ENCODE measurements at places on chromosomes 6 and 20.
A peak's percentile ranks its signal among the peaks of the same experiment; 100 is the strongest.

- DNase-seq, result no peak
Measured at GRCh38 chr20:2814587-2815051, at the start of gene C20orf141. Gene C20orf141 (plus strand): TSS chr20:2814987. CDS start chr20:2815185, 198 bp downstream.

DNA sequence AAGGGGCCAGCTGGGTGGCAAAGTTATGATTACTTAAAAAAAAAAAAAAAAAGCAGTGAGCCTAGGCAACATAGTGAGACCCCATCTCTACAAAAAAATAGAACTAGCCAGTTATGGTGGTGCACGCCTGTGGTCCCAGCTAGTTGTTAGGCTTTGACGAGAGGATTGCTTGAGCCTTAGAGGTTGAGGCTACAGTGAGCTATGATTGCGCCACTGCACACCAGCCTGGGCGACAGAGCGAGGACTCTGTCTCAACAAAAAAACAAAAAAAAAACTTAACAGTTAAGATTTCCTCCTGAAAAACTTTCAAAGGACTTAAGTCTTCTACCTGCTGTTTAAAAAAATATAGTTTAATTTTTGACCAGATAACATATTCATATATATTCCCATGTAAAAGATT is 2.4 kb downstream of the GTSF1L start:
- no peak for DNase-seq

GRCh38 chr20:10201321-10201870 is 17.2 kb upstream of the SNAP25 start:
- no peak for DNase-seq

DNA sequence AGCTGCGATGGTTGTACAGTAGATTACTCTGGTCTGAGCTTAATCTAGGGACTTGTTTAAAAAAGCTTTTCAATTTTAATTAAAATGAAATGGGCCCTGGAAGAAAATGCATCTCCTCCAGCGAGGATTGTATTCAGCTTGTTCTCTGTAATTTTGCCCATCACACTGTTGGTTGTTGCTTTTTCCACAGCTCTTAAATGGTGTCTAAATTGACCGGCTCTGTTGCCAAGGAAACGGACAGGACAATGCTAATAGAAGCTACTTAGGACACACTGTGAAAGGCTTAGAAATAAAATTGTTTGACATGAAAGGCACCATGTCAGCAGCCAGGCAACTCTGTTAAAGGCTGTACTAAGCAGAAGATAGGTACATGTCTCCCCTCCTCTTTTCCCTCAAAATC is 116.7 kb upstream of the NRSN1 start:
- no peak for DNase-seq

DNA sequence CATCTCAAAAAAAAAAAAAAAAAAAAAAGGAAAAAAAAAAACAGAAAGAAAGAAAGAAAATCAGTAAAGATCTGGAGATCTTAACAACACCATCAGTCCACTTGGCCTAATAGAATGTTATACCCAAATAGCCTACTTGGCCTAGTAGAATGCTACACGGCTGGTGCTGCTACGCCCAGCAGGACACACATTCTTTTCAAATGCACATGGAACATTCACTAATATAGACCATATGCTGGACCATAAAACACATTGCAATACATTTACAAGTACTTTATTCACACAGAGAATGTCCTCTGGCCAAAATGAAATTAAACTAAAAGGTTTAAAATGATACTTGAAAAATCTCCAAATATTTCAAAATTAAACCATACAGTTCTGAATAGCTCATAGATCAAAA is 80.0 kb upstream of the TNFAIP3 start:
- DNase-seq, result no peak

- DNase-seq, result peak; percentile 20
Measured at GRCh38 chr6:158213925-158214674, 46.0 kb downstream of the GTF2H5 start.

DNA sequence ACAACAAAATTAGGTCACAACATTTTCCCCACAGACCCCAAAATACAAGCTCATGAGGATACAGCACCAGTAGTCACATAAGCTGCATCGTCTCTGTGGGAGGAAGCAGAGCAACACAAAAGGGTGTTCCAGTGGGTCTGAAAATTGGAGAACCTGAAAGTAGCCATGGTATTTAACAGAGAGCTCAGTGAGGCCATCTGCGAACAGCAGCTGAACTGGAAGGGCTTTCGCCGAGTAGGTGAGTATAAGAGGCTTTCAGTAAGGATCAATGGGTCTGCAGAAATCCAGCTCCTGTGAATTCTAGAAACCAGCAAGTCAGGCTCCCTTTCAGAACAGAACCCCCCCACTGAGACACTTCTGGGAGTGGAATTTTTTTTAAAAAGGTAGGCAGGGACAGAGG is 120.0 kb upstream of the RREB1 start:
- no peak for DNase-seq

DNA sequence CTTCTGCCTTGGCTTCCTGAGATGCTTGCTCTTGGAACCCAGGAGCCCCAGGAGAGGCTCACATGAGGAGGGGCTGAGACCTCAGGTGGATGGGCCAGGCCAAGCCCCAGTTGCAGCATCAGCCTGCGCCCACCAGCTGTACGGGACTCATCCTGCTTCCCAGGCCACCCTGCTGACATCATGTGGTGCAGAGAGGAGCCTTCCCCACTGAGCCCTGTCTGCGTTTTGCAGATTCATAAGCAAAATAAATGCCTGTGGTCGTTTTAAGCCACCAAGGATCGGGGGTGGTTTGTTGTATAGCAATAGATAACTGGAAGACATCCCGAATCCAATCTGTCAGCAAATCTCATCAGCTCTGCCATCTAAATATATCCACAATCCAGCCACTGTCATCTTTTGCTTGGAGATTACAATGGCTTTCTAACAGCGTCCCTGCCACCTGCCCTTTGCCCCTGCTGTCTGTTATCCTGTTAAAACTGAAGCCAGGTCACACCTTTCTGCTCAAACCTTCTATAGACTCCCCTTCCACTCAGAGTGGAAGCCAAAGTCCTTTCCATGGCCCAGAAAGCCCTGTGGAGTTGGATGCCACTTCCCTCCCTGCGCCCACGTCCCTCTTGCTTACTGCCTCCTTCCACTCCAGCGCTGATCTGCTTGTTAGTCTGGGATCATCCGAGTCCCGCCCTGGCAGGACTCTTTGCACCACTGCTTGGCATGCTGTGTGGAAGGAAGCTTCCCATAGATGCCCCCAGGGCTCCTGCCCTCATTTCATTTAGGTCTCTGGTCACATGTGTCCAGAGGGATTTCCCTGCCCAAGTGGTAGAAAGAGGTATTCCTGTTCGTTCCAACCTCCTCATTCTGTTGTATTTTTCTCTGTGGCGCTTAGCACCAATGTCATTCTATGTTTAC is 24.0 kb upstream of the MLN start:
- no peak for DNase-seq

DNA sequence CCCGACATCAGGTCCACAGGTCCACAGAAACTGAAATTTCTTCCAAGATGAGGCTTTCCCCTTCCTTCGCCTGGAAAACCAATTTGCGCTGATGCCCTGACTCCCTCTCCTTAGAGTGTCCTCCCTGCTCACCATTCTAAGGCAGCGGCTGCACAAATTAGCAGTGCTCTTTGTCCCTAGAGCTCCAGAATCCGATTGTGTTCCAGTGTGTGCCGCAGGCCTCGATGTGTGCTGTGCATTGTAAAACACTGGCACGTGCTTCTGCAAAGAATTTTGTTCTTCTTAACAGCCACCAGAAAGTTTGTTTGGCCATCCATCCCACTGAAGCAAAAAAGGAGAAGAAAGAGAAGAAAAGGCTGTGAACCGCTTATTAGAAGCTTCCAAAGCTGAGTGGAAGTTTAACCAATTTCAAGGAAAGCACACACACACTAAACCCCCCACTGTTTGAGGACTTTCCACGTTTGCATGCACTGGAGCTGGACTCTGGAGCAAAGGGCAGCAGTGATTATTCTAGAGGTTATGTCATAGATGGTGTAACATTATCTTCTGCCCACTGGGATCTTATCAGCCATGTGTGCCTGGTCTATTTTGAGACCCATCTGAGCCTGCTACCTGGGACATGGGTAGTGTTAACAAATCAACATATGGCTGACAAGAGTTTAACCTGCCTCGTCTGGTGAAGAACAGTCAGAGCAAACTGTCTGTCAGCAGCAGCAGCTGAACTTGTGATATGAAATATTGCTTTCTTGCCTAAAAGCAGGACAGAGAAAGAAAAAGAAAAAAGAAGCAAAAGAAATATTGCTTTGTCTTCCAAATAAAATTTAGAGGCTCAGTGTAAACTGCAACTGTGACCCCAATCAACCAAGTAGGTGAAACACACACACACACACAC is 64.9 kb upstream of the RREB1 start:
- DNase-seq, result no peak

DNA sequence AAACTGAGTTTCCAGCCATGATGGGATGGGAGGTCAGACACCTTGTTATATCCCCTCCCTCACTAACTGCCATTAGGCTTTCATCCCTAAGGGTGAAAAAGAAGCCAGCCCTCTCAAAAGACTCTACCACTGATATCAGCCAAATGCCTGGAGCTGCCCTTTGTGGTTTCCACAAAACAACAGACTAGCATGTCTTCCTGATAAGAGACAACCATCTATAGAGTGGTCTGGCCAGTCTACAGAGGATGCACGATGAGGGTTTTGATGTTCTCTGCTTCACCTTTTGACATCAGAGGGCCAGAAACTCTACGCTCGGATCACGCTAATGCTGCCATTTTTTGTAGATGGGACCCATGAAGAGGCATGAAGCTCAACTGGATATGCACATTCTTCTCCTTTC is 61.7 kb upstream of the ARHGAP18 start:
- no peak for DNase-seq

DNA sequence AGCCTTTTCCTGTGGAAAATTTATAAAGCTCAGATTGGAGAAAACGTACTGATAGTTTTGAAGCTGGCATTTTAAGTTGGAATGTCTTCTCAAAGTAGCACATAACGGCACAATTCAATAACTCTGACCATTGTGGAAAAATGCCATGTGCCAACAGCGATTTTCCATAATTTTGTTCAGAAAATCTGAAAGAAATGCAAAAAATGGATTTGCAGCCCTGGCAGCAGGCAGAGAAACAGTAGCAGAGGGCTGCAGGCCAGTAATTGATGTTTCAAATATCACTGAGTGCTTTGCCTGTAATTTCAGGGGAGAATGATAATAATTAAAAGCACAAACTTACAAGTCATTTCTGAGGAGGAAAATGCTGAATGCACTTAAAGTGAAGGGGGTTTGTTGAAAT is 507.4 kb downstream of the MAFB start:
- DNase-seq, result no peak

- DNase-seq, result no peak
Measured at GRCh38 chr6:157117431-157118095, 205.8 kb downstream of the TMEM242 start.

- DNase-seq, result no peak
Measured at GRCh38 chr20:21174516-21175239, 48.8 kb downstream of the KIZ start.

- no peak for DNase-seq
Measured at GRCh38 chr20:14525426-14525825, 188.0 kb upstream of the FLRT3 start.

DNA sequence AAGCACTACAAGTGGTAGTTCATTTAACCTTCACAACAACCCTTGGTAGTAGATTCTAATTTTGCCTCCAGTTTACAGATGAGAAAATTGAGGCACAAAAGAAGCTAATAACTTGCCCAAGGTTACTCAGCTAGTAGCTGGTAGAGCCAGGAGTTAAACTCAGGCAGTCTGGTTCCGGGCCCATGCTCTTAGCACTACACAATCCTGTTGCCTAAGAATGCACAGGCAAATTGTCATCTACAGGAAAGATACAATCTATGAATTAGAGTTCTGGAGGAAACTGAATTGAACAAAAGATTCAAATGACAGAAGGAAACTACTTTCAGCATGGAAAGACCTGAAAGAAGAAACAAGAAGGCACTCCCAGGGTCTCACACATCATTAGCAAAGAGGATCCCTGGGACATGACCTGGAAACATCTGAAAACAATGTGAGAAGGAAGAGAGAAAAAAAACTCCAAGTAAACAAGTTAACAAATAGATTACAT is 56.8 kb downstream of the ZHX3 start:
- no peak for DNase-seq

DNA sequence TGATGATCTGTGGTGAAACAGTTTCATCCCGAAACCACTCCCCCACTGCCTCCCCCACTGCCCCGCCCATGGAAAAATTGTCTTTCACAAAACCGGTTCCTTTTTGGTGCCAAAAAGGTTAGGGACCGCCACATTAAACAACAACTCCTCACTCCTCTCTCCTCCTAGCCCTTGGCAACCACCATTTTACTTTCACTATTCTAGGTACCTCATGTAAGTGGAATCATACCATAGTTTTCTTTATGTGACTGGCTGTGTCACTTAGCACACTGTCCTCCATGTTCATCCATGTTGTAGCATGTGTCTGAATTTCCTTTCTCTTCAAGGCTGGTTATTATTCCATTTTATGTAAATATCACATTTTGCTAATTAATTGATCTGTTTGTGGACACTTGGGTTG is 99.3 kb downstream of the UTRN start:
- DNase-seq, result no peak

- DNase-seq, result no peak
Measured at GRCh38 chr20:48012401-48012974, 227.2 kb upstream of the SULF2 start.

DNA sequence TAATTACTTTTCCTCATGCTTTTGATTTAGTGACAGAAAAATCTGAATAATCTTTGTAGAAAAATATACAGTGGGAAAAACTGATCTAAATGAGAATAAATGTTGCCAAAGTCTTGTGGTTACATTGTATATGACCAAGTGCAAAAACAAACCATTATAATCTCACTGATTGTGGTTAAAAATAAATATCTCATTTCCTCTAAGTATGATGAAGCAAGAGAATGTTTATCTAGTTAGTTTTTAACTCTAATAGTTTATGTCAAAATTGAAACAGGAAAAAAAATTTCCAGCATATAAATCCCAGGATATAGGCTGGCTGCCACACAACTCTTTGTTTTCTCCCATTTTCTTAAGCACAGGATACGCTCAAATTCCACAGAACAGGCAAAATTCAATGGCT is 392.7 kb upstream of the ID4 start:
- no peak for DNase-seq

DNA sequence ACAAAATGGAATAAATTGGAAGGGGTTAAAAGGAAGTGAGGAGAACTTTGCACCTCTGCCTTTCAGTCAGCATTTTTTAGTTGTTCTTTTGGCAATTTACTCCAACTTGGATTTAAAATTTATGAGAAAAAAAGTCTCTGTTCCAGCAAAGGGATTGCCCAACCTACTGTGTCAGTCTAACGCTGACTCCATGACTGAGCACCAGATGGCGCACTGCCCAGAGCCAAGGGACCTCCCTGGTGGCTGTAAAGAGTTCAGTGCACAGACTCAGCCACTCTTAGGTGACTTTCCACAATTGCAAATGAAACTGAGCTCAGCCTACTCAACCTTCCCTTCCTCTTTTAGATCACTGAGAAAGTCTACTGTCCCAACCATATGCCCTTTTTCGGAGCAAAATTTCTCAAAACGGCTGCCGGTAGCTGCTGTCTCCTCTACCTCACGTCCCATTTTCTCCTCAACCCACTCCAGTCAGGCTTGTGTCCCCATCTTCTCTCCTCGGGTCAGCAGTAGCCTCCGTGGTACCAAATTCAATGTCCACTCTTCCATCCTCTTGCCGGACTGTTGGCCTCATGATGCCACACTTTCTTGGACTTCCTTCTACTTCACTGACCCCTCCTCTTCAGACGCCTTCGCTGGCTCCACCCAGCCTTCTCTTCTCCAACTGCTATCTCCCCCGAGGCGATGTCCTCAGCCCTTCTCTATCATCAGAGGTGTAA is 38.7 kb downstream of the GSTA2 start:
- DNase-seq, result peak; percentile 12

Data from activated effector memory CD4-positive, alpha-beta T cell treated with Interleukin-2 at 50 U/mL for 16 hours (primary cell).